ENCODE measurements at places on chromosomes 4 and X.
A peak's percentile ranks its signal among the peaks of the same experiment; 100 is the strongest.

DNA sequence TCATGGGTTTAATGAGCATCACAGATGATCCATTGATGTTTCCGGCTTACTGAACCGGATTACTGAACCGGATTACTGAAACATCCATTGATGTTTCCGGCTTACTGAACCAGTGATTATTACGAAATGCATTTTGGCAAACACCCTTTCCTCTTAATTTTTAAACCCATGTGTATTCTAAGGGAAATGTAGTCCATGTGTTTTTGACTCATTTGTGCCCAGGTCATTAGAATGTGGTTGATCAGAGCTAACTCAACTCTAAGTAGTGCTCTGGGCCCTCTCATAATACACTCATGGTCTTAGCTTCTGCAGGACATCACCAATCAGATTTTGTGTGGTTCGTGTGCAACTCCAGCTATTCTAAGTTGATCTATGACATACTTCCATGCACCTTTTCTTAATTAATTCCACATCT is 141.6 kb downstream of the SPATA18 start:
- DNase-seq: no peak

GRCh38 chr4:3007724-3008123 is 44.4 kb downstream of the GRK4 start:
- DNase-seq: no peak

- DNase-seq: peak; percentile 56
Measured at GRCh38 chr4:48141048-48141447, 7.0 kb upstream of the TXK start.

DNA sequence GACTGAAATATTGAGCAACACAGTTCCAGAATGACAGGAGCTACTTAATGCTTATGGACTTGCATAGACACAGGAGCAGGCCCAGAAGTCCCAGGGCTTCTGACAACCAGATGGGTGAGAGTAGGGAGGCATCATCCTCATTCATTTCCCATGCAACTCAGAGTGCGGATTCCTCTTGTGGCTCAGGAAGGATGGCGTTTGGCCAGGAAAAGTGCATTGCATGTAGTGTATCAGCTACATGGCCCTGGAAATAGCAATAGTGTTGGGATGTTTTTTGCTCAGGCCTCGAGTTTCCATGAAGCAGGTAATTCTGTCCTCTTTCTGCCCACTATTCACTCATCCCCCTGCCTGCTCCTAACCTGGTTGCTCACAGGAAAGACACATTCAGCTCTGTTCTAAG is 136.6 kb downstream of the PDGFRA start:
- no peak for DNase-seq

DNA sequence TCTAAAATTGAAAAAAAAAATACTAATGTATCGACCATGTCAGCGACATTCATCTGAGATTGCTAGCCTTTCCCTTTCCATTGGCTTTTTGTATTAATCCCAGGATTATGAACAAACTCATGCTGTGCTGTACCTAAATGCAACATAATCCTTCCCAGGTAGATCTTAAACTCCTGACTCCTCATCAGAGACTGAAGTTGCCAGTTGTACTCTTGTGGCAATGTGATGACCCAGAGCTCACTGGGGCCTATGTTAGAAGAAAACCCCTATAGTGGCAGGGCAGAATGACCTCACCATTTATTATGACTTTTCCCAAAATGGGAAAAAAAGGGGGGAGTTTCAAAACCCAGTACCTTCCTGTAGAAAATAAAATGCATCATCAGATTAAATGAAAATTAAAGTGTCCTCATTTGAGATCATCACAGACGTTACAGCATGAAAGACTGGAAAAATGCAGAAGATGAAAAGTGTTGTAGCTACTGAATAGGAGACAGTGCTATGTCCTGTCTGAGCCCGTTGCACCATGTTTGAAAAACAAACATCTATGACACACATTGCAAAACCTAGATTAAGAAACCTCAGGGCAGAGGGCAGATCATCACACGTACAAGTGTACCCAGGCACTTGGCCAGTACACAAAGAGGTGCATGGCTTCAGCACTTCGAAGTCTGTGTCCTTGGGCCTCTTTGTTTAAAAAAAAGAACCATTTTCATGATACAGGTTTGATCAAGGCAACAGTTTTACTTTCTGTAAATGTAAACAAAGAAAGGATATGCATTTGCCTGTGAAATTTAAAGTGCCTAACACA is 6.8 kb upstream of the ACSL4 start:
- peak; percentile 30 for DNase-seq

- peak; percentile 60 for DNase-seq
Measured at GRCh38 chrX:21926527-21927278, 13.8 kb upstream of the SMS start.

GRCh38 chrX:12065251-12065650 is 73.0 kb upstream of the FRMPD4 start:
- DNase-seq: peak; percentile 42

- no peak for DNase-seq
Measured at GRCh38 chrX:152814048-152814447, 16.5 kb downstream of the CETN2 start.

DNA sequence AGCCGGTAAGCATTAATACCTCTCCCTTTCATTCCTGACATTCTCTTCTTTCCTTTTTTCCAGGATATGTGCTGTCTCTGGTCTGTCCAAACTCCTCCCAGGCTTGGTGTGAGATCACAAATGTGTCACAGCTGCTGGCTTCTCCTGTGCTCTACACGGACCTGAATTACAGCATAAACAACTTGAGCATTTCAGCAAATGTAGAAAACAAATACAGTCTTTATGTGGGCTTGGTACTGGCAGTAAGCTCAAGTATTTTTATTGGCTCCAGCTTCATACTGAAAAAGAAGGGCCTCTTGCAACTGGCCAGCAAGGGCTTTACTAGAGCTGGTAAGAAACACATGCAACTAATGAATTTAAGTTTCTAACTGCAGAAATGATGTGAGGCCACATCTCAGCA is 8.4 kb downstream of the NIPAL1 start:
- peak; percentile 48 for DNase-seq

DNA sequence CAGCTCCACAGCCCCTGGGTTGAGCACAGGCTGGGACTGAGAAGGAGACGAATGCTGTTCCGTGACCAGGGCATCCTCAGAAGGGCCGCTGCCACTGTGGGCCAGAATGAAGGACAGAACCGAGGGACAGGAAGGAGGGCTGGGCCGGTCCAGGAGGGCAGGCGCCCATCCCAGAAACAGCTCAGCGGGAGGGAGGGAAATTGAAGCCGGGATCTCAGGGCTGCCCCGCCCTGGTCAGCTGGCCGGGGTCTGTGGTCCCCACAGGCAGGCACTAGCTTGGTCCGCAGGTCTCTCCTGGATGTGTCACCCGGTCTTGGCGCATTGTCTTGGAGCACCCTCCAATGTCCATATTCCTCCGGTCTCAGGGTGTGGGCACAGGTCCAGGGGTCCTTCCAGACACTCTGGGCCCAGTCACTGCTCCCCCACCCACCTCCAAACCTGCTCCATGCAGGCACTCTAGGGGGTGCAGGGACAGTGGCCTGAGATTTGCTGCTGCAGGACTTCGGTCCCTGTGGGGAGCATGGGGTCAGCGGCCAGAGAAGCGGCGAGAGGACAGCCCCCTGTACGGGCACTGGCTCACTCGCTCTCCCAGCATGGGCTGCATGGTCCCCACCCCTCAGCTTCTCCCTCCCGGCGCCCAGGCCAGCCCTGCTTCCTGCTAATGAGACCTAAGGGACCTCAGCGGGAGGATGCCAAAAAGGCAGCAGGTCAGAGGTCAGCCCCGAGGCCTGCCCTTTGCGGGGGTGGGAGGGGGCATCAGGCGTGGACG is 23.9 kb upstream of the MXD4 start:
- DNase-seq: no peak

DNA sequence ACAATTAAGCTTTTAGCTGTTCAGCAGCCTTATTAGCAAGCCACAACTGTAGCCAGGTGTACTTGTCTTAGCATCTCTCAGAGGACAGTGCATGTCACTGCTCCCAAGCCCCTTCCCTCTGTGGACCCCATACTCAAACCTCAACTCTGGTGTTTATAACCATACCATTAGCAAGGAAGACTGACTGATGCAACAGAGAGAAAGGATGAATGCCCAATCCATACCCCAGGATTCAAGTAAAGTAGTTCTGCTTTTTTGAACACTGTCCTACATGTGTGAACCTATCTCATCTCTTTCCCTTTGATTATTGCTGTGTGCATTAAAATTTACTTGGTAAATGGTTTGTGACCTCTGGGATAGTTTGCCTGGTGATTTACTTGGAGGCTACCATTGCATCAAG is 22.8 kb upstream of the CYBB start:
- DNase-seq: no peak

GRCh38 chr4:1241936-1242505 is 6.9 kb downstream of the CTBP1 start:
- peak; percentile 4 for DNase-seq

DNA sequence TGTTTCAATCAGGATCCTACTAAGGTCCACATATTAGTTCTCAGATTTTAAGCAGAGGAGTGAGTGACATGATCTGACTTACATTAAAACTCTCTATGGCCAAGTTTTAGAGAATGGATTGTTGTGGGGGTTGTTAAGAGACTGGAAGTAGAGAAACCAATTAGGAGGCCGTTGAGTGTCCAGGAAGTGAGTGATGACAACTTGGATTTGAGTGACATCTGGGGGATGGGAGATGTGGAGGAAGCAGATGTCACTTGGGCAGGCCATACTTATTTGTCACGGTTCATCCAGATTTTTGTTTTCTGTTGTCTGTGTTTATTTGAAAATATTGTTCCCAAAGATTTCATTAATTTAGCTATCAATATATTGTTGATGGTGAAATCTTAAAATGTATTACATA is 28.3 kb downstream of the ADD1 start:
- no peak for DNase-seq

- DNase-seq: no peak
Measured at GRCh38 chr4:43763029-43763610, 685.5 kb downstream of the KCTD8 start.

DNA sequence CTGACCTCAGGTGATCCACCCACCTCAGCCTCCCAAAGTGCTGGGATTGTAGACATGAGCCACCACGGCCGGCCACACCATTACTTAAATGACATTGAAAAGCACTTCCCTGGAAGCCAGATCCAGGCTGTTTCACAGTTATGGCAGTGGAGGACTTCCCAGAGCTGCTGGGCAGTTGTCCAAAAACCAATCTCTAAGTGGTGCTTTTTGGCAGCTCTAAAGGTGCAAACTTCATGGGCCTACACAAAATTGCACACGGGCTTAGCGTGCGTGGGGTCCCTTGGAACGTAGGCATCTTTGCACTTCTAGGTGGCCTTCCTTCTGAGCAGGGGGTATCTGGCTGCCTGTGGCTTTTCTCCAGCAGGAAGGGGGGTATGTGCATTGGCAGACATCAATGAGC is 172.3 kb downstream of the SHOX start:
- DNase-seq: no peak

GRCh38 chr4:77172336-77172735 is 15.3 kb downstream of the CCNG2 start:
- no peak for DNase-seq

DNA sequence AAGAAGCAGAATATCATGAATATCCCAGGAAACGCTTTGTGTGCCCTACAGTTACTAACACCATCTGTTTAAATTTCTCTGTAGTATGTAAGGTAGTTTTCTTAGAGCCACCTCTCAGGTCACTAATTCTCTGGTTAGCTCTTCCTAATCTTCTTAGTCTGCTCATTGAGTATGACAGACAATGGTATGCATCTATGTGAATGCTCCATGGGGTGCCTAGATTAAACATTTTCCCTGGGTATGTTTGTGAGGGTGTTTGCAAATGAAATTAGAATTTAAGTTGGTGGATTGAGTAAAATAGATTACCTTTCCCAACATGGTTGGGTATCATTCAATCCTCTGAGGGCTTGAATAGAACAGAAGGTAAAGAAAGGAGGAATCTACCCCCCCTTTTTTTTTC is 233.0 kb downstream of the PCDH18 start:
- DNase-seq: no peak

- no peak for DNase-seq
Measured at GRCh38 chrX:24166078-24166477, 16.5 kb downstream of the ZFX start.

DNA sequence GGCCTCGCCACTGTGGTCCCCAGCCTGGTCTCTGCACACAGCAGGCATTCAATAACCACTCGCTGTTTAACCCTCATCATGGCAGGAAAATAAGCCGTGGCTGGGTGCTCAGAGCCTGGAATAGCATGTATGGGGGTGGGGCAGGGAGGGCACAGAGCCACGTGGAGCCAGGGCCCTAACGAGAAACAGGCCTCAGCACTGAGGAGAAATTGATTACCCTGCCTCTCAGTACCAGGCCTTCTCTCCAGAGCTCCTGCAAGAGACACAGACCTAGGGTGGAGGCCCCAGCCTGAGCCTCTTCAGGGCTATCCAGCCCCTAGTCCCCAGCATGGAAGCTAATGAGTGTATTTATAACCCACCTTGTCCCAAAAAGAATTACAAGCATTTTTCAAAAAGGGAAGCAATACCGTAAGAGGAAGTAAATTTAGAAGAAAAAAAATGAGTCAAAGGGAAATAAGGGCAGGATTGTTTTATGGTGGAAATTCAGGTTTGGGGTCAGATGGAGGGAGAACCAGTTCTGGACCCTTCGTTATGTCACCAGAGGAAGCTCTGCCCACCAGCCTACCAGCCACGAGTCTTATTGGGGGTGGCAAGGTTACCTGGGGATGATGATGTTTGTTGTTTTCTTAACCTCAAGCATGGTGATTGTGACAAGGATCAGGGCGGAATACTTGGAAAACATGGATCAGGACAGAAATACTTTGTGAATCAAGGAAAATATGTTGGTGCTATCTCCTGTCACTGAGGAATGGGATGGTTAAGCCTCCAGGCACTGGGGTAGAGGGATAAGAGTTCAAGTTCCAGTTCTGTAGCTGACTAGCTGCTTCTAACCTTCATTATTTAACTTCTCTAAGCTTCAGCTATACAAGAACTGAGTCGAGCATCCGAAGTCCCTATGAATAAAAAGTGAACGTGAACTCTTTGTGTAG is 101.9 kb upstream of the RBPJ start:
- no peak for DNase-seq

DNA sequence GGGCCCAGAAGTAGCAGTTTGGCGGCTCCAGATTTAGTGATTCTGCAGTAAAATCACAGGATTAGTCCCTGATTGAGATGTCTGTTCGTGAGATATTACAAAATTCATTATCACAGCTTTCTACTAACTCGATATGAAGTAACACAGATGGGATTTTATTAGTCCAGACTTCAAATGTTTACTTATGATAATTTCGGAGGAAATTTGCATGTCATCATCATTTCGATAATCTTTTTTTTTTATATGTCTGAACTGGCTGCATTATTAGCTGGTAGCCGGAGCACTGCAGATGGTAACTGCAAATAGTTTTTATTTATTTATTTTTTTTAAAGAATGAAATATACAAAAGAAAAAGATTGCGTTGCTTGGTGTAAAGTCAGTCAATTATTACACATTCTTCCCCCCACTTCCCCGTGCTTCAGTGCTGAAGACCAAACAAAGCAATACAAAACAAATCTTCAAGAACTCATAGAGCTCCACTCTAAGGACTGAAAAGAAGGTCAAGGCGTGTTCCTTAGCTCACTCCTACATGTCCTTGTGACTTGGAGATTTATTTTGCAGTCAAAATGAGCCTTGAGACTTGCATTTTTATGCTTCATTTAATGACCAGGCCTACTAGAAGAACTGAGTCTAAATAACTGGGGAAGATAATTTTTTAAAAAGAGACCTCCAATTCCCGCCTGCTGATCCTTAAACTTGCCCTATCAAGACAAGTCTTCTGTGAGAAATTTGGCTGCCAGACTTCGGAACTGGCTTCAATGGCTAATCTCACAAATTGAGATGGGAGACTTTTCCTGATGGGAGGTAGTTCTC is 11.7 kb upstream of the PITX2 start:
- no peak for DNase-seq

- DNase-seq: no peak
Measured at GRCh38 chr4:139814323-139815015, 148.8 kb downstream of the MGST2 start.

Measured in hepatocyte (in vitro differentiated cells).